ENCODE measurements at places on chromosomes 13 and 19. TPM values are rescaled to one million over a fixed set of nuclear protein-coding genes. Genes with fewer than 3 reads are reported as not detected.

DNA sequence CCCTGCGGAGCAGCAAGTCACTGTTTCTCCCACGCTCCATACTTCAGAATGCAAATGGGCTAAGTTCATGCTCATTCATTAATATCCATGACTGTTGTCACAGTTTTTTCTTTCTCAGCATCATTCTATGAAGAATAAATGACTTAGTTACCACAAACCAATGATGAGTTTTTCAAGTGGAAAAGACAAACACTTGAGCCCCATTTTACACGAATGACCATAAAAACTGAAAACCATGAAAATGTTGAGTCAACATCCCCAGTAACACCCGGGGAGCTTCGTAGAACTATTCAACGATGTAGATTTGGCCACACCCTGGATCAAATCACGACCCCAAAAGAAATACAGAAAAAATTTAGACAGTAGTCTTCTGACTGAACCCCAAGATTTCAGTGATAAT, 99.8 kb upstream of the GJB6 start:
- no peak for DNase-seq

Gene UQCR11
- 149 TPM for total RNA-seq

Gene OR7C1
- total RNA-seq = not detected

GRCh38 chr13:76803831-76804230, 82.4 kb downstream of the KCTD12 start:
- DNase-seq = no peak

GRCh38 chr19:13795595-13796300, 505 bp downstream of the ZSWIM4 start:
- no peak for DNase-seq

DNA sequence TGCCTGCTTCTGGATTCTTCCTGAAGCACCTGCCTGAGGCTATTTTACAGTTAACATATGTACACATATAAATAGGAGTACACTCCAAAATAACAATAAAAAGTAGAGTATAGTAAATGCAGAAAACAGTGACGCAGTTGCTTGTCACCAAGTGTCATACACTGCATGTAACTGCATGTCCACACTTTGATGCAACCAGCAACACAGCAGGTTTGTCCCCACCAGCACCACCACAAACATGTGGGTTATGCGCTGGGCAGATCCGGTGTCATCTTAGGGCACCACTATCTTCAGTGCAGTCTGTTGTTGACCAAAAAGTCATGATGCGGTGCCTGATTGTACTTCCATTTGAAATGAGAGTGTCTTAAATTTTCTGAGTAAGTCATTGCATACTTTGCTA, 51.3 kb downstream of the COL4A2 start:
- no peak for DNase-seq

Measured in neural crest cell (in vitro differentiated cells).